ENCODE measurements at places on chromosomes 16 and 17.

- no peak for DNase-seq
Measured at GRCh38 chr17:59155439-59156177, at the start of gene PRR11. PRR11 (plus strand) TSS chr17:59155746; CDS start chr17:59169753, 14,007 bp downstream.

DNA sequence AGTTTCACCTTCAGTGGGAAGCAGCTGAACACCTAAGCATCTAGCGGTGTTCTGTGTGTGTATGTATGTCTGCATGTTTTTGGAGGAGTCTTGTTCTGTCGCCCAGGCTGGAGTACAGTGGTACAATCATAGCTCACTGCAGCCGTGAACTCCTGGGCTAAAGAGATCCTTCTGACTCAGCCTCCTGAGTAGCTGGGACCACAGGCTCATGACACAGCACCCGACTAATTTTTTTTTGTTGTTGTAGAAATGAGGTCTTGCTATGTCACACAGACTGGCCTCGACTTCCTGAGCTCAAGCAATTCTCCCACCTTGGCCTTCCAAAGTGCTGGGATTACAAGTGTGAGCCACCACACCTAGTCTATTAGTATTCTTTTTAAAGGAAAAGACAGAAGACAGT, 30.2 kb upstream of the FAAP100 start:
- no peak for DNase-seq

- no peak for DNase-seq
Measured at GRCh38 chr17:43574896-43575525, 28.9 kb upstream of the ETV4 start.

DNA sequence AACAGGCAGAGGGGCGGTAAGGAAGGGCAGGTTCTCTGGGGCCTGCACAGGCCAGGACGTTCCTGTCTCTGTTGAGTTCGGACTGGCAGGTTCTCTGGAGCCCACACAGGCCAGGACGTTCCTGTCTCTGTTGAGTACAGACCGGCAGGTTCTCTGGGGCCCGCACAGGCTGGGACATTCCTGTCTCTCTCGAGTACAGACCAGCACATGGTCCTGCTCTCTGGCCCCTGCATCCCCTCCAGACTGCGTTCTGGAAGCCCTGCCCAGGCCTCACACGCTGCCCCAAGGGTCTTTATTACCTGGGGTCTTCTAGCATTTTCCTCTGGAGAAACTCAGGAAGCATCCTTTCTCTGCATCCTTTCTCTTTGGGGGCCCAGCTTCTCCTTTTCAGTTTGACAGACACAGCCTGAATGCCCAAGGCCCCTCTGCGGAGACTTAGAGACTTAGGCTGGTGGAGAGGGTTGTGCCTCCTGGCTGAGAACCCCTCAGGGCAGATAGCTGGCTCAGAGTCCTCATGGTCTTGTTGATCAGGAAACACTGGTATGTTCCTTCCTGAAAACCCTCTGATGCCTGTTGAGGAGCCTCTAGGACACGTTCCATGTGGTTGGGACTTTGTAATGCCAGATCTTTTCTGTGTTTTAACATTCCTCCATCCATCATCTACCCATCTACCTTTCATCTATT, 18.0 kb upstream of the GSE1 start:
- no peak for DNase-seq

- DNase-seq: no peak
Measured at GRCh38 chr16:81815429-81815766, 36.3 kb downstream of the PLCG2 start.
